ENCODE measurements at places on chromosomes 5 and 9. TPM values are rescaled to one million over a fixed set of nuclear protein-coding genes. Genes with fewer than 3 reads are reported as not detected.

Gene ANKRD18B
- total RNA-seq, result 0.59 TPM

Gene MLANA
- total RNA-seq, result under 0.01 TPM

Gene SPINK5
- total RNA-seq, result not detected

Gene RC3H2
- total RNA-seq, result 52.5 TPM

Gene ARL14EPL
- not detected for total RNA-seq

Gene MIER3
- 29.7 TPM for total RNA-seq

Gene LAMC3
- total RNA-seq, result not detected

Gene GABRG2
- not detected for total RNA-seq

Gene NUDT12
- total RNA-seq, result 16.3 TPM

Gene ITGA2
- 2.7 TPM for total RNA-seq

Gene ECM2
- 62.2 TPM for total RNA-seq

Gene PCDHB4
- 1.2 TPM for total RNA-seq

Gene IL17B
- total RNA-seq, result not detected

Gene LCN9
- not detected for total RNA-seq

Gene SPINK7
- total RNA-seq, result not detected

Gene MPDZ
- total RNA-seq, result 58.3 TPM

Gene FYB1
- total RNA-seq, result under 0.01 TPM

Gene AGXT2
- not detected for total RNA-seq

Gene ACTBL2
- not detected for total RNA-seq

Gene FOXD4L4
- total RNA-seq, result under 0.01 TPM

Gene TRAF1
- 0.88 TPM for total RNA-seq

Gene PSD2
- total RNA-seq, result 0.29 TPM

Gene SURF1
- total RNA-seq, result 21.0 TPM

Gene AK8
- 1.1 TPM for total RNA-seq

Gene MCCC2
- total RNA-seq, result 28.2 TPM

Gene C9orf43
- total RNA-seq, result 0.36 TPM

Gene TLX3
- total RNA-seq, result not detected

Gene MYORG
- total RNA-seq, result 0.88 TPM

Gene CAMK4
- total RNA-seq, result 0.72 TPM

Gene OGN
- 0.88 TPM for total RNA-seq

Gene DHFR
- 15.2 TPM for total RNA-seq

Gene CCDC180
- total RNA-seq, result 6.2 TPM

Gene FGFR4
- total RNA-seq, result 1.1 TPM

Gene PRELID1
- 82.2 TPM for total RNA-seq

Gene GABBR2
- 0.88 TPM for total RNA-seq

Gene PELO
- 21.5 TPM for total RNA-seq
